ENCODE measurements at places on chromosomes 1 and 21.

GRCh38 chr1:59005491-59006288 is 221.8 kb upstream of the JUN start:
- no peak for DNase-seq

DNA sequence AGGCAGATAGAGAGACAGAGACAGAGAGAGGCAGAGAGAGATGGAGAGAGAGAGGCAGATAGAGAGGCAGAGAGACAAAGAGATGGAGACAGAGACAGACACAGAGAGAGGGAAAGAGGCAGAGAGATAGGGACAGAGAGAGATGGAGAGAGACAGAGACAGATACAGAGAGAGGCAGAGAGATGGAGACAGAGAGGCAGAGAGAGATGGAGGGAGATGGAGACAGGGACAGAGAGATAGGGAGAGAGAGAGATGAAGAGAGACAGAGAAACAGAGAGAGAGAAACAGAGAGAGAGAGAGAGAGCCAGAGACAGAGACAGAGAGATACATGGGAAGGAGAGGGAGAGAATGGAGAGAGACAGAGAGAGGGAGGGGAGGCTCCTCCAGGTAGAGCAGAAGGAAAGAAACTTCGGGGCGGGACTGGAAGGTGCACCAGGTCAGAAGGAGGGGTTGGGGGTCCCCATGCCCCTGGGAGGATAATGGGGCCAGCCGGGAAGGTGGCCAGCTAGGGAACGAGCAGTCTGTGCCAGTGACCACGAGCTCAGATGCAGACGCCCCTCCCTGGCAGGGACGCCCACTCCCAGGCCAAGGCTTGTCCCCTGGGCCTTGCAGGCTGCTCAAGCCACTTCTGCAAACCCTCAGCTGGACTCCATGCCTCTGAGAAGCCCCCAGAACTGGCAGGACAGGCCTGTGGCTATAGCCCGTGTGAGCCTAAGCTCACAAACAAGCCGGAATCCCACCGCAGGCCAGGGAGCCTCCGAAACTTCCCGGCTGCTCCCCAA is 3.3 kb downstream of the FNDC10 start:
- no peak for DNase-seq

DNA sequence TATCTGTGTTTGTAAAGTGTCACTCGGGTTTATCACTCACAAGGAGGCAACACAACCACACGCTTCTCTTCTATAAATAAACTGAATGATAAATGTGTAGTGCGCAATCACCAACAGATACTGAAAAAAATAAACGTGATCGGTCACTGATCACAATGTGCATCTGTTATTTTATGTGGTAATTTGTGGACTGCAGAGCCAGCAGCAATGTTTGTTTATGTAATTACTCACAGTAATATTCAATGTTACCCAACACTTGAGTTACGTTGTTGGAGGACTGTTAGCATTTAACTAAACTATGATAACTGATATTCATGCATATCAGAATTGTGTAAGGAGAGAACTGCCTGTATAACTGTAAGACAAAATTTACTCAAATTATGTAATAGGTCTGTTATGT is 129.6 kb downstream of the USH2A start:
- DNase-seq = no peak

- no peak for DNase-seq
Measured at GRCh38 chr1:106846656-106847055, 209.8 kb upstream of the PRMT6 start.

DNA sequence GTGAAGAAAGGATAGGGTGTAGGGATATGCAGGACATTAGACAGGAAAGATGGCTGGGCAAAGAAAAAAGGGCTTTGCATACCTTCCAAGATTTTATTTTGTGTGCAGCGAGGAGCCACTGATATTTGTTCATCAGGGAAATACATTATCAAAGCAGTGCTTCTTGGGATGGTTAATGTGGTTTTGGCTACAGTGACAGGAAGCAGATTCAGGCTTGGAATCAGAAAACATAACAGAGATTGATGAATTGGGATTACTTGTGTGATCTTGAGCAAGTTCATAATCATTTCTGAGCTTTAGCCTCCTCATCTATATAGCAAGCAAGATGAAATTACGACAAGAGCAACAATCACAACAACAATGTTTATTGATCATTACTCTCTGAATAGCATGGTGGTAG is 249.2 kb upstream of the SGIP1 start:
- no peak for DNase-seq

- no peak for DNase-seq
Measured at GRCh38 chr21:14559102-14559501, 13.0 kb upstream of the SAMSN1 start.

DNA sequence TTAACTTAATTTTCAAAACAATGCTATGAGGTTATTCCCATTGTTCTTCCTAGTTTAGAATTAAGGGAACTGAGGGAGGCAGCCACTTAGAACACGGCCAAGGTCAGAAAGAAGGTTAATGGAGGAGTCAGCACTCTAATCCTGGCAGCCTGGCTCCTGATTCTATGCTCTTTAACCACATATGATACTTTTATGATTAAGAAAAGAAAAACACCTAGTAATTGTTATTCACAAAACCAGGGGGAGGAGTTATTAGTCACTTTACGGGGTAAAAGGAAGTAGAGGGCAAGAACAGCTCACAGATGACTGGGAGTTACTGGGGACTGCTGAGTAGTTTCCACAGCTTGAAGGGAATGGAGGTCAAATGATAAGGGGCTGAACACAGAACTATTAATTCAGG is 38.6 kb downstream of the GADD45A start:
- no peak for DNase-seq
